Mammary microvascular endothelial cell (primary cell): ENCODE measurements at places on chromosomes 5 and 9. TPM values are rescaled to one million over a fixed set of nuclear protein-coding genes. Genes with fewer than 3 reads are reported as not detected.

PCDHGA3 gene
- total RNA-seq: 0.13 and 0.49 TPM in 2 replicates

TUSC1 gene
- total RNA-seq: 11.8 and 13.1 TPM in 2 replicates

FGD3 gene
- not detected in 2 replicates for total RNA-seq

PCDHGA12 gene
- 4.7 and 5.9 TPM in 2 replicates for total RNA-seq

REEP2 gene
- total RNA-seq: 1.1 and 1.3 TPM in 2 replicates

KCNV2 gene
- not detected in 2 replicates for total RNA-seq

GFI1B gene
- not detected in 2 replicates for total RNA-seq

SNCB gene
- total RNA-seq: 0.44 TPM in 1 of 2 replicates, not detected in the other

MTX3 gene
- 3.1 and 5.4 TPM in 2 replicates for total RNA-seq

IL3 gene
- not detected in 2 replicates for total RNA-seq

CATSPER3 gene
- total RNA-seq: 0.40 TPM in 1 of 2 replicates, not detected in the other

MFAP3 gene
- 46.0 and 51.2 TPM in 2 replicates for total RNA-seq

PRRX2 gene
- 0.20 and 0.40 TPM in 2 replicates for total RNA-seq

NIPSNAP3A gene
- 78.9 and 80.5 TPM in 2 replicates for total RNA-seq

PLPP7 gene
- total RNA-seq: 5.6 and 9.5 TPM in 2 replicates

SLC36A3 gene
- not detected in 2 replicates for total RNA-seq

FOXD4L3 gene
- total RNA-seq: not detected in 2 replicates

NTNG2 gene
- not detected in 2 replicates for total RNA-seq

SOX30 gene
- total RNA-seq: 0.05 TPM in 1 of 2 replicates, not detected in the other

IGFBPL1 gene
- not detected in 2 replicates for total RNA-seq

TAF11L3 gene
- not detected in 2 replicates for total RNA-seq

SCAMP1 gene
- 28.7 and 29.3 TPM in 2 replicates for total RNA-seq

SPINK6 gene
- not detected in 2 replicates for total RNA-seq

ADAM19 gene
- 4.3 and 5.0 TPM in 2 replicates for total RNA-seq

PCDHGC4 gene
- total RNA-seq: 0.20 and 0.44 TPM in 2 replicates

FST gene
- 11.0 and 13.3 TPM in 2 replicates for total RNA-seq

TTC16 gene
- total RNA-seq: not detected in 2 replicates

CDC20B gene
- total RNA-seq: not detected in 2 replicates

SNX24 gene
- 6.3 and 8.7 TPM in 2 replicates for total RNA-seq

SPATA31E1 gene
- not detected in 2 replicates for total RNA-seq

NEUROG1 gene
- total RNA-seq: not detected in 2 replicates

CDH18 gene
- not detected in 2 replicates for total RNA-seq
